ENCODE measurements at places on chromosomes 11 and 22.

DNA sequence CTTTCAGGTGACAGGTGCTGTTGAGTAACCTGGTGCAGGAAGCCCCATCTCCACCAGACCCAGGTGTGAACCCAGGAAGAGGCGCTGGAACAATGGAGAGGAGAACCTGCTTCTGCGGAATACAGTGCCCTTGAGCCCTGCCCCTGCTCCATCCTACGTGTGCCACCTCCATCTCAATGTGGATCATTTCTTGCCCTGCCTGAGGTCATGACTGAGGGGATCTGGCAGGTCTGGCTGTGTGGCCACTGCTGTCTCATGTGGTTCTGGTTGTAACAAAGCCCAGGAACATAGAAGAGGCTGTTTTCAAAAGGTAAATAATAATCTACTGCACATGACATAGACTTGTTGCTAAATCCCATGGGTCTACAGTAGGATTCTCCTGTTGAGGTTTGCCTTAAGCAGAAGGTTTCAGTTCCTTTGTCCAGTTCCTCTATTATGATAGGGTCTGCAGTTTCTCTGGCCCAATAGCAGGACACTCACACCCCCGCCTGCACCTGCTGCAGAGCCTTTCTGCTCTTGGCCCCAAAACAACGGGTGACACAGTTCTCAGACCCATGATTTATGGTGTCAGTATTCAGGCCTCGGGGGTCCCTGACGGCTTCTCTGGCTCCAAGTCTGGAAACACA lies 113.5 kb upstream of the IGLL5 start:
- no peak for DNase-seq

DNA sequence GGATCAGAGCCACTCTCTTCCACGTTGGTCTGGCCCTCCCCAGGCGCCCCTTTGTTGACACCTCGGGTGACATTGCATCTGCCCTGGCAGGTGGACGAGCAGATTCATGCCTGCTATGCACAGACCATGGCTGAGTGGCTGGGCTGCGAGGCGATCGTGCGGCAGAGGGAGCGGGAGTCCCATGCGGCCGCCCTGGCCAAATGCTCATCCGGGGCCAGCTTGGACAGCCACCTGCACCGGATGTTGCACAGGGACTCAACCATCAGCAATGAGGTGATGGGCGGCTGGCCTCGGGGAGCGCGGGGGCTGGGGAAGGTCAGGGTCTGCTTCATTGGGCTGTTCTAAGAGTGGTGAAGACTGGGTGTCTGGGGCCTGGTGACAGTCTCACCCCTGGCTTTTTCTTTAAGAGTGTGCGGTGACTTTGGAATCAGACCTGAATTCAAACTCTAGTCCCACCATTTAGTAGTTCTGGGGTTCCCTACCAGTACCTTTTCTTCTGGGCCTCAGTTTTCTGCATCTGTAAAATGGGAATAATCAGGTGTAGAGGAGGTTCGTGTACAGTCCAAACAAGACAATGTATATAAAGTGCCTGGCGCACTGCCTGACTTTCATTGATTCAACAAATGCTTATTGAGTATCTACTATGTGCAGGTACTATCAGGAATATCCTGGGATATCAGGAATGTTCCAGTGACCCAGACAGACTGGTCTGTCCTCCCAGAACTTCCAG lies 53.0 kb downstream of the LHFPL7 start:
- DNase-seq, result no peak

GRCh38 chr11:111882202-111882601 lies 2.9 kb downstream of the CFAP68 start:
- DNase-seq, result no peak

DNA sequence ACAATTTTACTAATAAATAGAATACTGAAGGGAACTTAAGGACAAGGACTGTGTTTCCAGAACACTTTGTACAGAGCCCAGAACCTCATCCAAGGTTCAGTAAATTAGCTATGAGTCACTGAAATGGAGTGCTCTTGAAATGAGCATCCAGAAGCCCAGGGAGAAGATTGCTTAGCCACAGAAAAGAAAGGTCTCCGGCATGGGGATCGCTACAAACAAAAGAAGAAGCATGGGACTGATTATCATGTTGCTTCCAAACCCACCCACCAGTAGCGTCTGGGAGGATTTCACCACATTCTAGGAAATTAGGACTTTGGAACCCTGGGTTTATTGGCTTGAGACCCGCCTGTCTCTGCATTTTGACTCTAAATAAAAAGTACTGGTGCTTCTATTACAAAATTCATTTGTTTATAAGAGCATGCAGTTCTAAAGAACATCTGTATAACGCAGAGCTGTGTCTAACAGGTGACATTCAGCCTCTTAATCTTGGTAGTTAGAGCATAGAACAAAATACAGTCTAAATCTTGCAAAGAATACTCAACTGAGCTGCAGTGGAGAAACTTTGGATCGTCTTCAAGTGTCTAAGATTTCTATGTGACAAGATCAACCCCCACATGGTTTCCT lies 35.9 kb upstream of the SESN3 start:
- no peak for DNase-seq

GRCh38 chr11:71432761-71433647 lies 15.2 kb downstream of the DHCR7 start:
- no peak for DNase-seq

GRCh38 chr11:64219354-64219684 lies 6.7 kb downstream of the TRPT1 start:
- DNase-seq, result no peak

- DNase-seq, result no peak
Measured at GRCh38 chr11:68398995-68399851, 61.3 kb upstream of the PPP6R3 start.

DNA sequence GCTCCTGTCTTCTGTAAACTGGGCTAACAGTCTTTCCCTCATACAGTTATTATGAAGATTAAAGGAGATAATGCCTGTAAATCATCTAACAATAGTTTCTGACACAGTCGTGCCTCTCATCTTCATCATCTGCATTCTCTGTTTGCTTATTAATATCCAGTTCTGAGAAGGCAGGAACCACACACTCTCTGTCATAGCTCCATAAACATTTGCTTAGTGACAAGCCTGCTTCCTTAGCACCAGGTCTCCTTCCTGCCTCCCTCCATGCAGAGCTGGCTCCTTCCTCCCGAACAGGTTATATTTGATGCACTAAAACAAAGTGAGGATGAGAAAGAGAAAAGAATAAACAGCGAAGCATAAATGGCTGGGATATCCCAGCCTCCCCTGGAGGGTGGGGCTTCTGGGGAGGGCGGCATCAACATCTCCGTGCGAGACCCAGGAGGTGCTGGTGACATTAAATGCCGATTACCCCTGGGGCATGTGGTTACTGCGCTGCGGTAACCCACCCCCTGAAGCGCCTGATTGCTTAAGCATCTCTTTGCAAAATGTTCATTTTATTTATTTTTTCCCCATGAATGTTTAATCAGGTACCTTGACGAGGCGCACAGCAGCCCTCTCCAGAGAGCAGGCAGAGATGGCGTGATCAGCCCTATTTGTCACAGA lies 404.9 kb downstream of the NXPE2 start:
- no peak for DNase-seq

- no peak for DNase-seq
Measured at GRCh38 chr11:45934580-45935318, 12.3 kb downstream of the LARGE2 start.

DNA sequence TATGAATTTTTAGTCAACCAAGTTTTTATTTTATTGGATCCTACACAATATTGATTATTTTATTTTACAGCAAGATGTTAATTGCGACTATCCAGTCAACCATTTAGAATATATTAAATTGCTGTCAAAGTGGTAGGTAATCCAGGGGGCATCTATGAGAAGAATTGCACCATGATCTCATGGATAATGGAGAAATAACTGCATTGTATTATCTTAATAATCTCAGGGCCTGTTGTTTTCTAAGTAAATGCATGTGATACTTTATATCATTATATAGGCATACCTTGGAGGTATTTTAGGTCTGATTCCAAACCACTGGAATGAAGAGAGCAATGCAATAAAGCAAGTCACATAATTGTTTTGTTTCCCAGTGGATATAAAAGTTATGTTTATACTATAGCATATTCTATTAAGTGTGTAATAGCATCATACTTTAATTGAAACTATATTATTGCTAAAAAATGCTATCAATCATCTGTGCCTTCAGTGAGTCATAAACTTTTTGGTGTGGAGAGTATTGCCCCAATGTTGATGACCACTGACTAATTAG lies 595.4 kb upstream of the CHORDC1 start:
- DNase-seq, result no peak

DNA sequence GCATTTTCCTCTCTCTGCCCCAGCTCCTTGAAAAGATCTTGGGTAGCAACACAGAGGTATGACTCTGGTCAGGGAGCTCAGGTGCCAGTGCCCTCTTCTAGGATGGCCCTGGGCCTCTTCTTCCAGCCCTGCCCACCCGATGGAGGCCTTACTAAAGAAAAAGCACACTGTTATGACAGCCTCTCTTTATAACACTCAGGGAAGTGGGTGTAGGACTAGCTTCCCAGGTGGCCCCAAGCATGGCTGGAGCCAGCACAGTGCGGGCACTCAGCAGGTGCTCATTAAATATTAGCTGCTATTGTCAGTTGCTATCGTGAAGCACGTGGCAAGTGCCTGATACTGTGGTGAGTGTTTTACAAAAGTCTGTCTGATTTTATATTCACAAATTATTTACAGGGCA lies 127.2 kb upstream of the B3GAT1 start:
- DNase-seq, result no peak

GRCh38 chr11:65072631-65072966 lies 11.2 kb downstream of the CDCA5 start:
- no peak for DNase-seq

DNA sequence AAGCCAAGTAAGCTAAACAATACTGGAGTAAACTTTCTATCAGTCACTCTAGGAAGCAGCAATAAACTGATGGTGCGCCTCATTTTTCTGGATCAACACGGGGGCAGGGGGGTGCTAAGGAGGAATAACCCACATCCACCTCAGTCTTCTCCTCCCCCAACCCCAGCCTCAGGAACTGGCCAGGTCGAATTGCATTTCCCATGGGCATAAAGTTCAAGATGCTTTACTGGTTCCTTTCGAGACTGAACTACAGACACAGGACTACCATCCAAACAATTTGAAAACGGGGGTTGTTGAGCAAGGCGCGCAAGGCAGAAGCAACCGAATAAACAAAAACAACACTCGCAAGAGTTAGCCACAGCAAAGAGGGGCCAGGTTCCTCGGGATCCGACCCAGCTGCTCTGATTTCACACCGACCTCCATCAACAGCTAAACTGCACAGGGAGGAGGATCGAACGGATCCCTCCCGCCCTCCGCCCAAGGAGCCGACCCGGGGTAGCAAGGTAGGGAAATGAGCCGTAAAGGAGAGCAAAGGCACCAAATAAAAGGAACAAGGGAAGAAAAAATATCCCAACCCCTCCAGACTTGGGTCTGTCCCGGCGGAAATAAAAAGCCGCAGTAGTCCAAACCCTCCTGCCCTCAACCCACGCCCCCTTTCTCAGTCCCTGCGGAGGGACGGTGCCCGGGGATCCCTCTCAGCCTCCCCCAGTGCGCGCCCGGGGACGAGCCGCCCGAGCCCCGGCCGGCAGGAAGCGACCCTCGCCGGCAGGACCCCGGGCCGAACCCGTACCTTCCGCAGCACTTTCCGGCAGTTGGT lies 801 bp downstream of the SESN3 start:
- DNase-seq, result no peak

DNA sequence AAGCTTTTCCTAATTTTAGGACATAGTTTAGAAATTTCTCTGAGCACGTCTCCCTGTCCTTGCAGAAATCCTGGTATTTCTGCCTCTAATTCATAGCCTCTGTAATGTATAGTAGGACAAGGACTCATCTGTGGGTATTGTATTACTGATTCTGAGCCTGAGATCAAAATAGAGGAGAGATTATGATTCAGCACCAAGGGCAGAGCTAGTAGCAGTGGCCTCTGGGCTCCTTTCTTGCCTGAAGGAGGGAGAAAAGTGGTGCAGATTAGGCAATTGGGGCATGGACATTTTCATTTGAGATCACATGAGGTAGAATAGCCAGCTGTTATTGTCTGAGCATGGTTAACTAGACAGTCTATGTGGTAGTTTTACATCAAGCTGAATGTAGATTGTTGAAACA lies 2.8 kb downstream of the MADD start:
- DNase-seq, result no peak

GRCh38 chr11:130766650-130767565 lies 149.4 kb downstream of the SNX19 start:
- no peak for DNase-seq

DNA sequence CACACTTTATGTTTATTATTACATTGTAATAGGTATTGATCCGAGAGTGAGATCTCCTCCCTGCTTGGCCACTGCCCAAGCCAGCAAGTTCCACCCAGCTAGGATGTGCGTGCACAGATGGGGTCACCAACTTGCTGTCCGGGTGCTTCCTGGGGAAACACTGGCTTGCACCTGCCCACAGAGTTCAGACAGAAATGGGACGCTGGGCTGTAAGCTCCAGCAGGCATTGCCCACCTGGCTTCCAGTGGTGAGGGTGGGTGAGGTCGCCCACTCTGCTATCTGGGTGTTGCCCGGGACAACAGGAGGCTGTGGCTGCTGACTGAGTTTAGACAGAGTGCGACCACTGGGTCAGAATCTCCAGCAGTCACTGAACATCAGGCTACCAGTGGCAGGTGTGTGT lies 289.8 kb upstream of the ANO3 start:
- no peak for DNase-seq

GRCh38 chr11:63804259-63804658 lies 9.0 kb upstream of the SPINDOC start:
- no peak for DNase-seq

DNA sequence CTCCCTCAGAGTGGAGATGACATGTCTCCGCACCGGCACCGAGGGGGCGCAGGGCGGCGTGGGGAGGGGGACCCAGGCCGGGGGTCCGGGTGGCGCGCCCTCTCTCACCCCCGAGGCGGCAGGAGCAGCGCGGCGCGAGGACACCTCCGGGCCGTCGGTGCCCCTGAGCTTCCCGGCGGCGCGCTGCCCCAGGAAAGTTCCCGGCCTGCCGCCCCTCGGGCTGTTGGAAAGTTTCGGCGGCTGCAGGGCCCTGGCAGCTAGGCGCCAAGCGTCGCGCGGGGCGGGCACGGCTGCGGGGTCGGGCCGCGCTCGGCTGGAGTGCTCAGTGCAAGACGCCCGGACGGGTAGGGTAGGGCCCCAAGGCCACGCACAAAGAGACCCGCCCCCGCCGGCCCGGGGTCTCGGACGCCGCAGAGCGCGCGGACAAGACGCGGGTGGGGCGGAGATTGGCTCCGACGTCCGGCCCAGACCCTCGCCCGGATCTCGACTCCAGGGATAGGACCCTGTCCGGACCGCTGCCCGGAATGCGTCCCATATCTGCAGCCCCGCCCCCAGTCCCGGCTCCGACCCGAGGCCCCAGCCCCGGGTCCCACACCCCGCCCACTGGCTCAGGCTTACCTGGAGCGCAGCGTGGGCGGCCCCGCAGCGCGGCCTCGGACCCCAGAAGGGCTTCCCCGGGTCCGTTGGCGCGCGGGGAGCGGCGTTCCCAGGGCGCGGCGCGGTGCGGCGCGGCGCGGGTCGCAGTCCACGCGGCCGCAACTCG lies 471 bp downstream of the ARVCF start:
- DNase-seq, result no peak

- no peak for DNase-seq
Measured at GRCh38 chr11:45663486-45664375, 1.7 kb downstream of the CHST1 start.
